ENCODE measurements at places on chromosomes 6 and 20.

- no peak for DNase-seq
Observed at GRCh38 chr20:50277064-50277415, 86.4 kb downstream of the CEBPB start.

GRCh38 chr20:64199395-64199794 lies 35.1 kb downstream of the MYT1 start:
- DNase-seq: no peak

DNA sequence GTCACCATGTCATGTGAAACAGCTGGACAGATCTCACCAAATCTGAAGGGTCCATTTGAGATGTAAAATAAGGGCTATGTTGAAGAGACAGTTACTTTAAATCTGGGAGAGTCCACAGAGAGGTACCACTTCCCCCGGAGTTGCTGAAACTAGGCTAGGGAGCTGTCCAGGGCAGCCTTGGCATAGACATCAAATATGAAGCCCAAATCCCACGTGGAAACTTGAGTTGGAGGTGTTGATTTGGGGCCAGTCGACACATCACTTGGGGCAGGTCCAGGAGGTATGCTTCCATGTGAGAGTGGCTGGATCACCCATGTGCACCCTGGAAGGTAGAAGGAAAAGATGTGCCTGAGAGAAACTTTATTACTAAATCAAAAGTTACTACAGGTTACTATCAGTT lies 12.0 kb upstream of the SERPINB9 start:
- no peak for DNase-seq

GRCh38 chr20:49642816-49643215 lies 70.9 kb downstream of the B4GALT5 start:
- DNase-seq: no peak

DNA sequence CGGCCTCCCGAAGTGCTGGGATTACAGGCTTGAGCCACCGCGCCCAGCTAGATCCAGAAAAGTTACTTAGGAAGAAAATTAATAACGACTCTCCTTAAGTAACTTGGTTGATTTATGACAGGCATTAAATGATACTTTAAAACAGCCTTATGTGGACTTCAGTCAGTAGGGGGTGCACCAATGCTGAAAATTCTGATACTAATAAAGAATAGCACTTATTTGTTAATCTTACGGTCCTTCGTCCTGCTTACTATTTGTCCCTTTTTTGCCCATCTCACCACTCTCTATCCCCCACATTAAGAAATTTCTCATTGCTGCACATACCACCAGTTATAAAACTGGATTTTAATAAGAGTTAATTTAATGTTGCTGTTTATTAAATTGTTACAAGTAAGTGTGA lies 12.7 kb upstream of the PRELID3B start:
- DNase-seq: no peak

- DNase-seq: no peak
Observed at GRCh38 chr6:85744433-85744970, 101.8 kb upstream of the SYNCRIP start.

DNA sequence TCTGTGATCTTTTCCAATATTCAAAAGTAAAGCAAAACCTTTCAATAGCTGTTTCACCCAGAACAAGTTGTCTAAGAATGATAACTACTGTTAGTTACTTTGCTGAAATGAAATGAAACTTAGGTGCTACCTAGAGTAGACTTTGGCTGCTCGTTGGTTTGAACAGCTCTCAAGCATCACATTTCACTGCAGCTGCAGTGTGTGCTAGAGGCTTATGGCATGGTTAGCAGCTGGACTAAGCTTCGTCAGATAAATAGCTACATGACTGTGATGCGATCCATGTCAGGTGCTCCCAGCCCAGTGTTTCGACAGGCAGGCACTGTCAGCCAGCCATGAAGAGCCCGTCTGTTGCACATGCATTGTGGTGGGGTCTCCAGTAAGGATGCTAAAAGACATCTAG lies 201.1 kb downstream of the TFAP2B start:
- DNase-seq: no peak

DNA sequence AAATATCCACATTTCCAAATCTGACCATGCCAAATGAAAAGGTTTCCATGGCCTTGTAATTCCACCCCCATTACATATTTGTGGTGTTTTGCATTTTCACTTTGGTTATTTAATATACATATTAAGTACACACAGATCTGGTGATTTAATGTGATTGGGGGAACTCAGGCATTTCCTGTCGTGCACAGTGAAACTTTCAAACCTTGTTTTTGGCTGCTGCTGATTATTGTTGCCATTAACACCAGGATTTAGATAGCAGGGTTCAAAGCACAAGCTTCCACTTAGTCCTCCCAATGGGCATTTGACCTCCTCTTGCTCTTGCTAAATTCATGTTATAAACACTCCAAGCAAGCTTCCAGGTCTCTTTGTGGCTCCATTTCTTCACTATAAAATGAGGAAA lies 166.5 kb downstream of the SOBP start:
- no peak for DNase-seq

DNA sequence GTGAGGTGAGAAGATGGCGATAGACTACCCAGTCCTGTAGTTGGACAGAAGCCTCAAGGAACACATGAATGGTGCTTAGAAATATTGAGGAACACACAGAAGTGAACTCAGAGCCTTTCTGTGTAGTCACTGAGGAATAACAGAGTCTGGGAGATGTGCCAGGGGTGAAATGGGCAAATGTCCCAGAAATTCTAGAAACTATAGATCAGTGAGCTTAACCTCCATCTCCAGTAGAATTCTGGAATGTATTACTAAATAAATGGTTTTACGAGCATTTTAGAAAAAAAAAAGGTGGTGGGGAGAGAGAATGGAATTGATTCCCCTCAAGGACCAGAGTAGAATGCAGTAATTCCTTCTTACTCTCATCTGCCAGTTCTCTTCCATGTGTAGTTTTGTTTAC lies 380.0 kb downstream of the LMBRD1 start:
- DNase-seq: no peak

DNA sequence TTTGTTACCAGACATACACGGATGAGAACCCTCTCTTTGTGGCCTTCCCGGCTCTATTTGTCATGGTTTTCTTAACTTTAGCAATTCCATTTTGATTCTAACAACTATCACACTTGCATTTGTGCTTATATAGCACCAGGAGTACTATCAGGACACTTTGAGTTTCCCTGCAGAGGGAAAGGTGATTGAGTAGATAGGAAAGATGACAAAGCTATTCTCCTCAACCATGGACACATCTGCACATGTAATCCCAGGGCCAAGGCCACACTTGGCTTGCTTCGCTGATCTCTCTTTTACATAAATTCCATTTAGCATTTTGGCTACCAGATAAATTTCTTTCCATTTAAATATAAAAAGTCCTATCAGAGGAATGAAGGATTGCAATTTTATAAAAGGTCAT lies 23.3 kb upstream of the CFAP206 start:
- no peak for DNase-seq

- no peak for DNase-seq
Observed at GRCh38 chr20:33124994-33125393, 43.0 kb upstream of the BPIFA2 start.

- DNase-seq: no peak
Observed at GRCh38 chr20:6863798-6864201, 96.3 kb downstream of the BMP2 start.

GRCh38 chr6:86456821-86457220 lies 480.5 kb upstream of the HTR1E start:
- no peak for DNase-seq

- no peak for DNase-seq
Observed at GRCh38 chr6:15352845-15353244, 107.0 kb downstream of the JARID2 start.

DNA sequence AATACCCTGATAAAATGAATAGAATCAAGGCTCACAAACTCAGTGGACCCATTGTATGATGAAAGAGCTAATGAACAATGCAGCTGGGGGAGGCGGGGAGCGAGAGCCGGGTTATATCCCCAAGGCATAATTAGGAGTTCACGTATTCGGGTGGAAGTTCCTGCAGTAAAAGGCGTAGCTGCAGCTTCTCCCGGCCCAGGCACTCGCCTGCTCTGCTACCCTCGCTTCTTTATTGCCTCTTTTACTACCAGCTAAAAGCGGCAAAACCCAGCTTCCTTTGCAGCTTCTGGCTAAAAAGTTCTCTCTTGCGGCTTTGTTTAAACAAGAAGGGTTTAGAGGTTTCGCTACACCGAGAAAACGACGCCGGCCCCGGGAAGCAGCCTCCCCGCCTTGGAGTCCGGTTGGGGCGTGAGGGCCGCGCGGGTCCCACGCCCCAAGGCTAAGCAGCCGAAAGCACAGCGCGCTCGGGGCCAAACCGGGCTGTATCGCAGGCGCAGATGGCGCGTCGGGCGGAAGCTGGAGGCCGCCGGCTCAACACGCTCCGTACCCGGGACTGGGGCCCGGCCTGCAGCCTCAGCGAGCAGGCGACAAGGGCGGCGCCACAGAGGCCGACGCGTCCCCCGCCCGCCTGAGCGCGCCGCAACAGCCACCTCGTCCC lies 1.6 kb downstream of the ZBTB2 start:
- no peak for DNase-seq

- no peak for DNase-seq
Observed at GRCh38 chr20:1538655-1539054, 18.9 kb downstream of the SIRPD start.

GRCh38 chr6:149217466-149217888 lies 100.0 kb upstream of the TAB2 start:
- DNase-seq: no peak

- DNase-seq: peak; percentile 7
Observed at GRCh38 chr6:145813285-145814034, 1.1 kb downstream of the FBXO30 start.

DNA sequence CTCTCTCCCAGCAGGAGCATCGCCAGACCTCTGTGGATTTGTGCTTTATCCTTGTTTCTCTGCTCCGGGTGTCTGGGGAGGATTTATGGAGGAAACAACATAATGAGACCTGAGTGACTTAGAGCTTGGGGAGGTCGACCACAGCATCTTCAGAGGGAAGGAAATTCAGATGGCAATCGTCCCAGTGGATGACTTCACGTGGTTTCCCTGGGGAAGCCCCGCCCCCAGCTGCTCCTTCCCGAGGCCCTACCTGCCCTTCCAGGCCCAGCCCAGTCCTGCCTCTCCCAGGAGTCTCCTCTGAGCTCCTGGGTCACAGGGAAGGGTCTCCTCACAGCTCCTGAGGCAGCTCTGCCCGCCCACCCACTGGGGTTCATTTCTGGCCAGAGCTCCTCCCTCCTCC lies 430.3 kb upstream of the SULF2 start:
- no peak for DNase-seq

- DNase-seq: no peak
Observed at GRCh38 chr6:56832225-56832624, 122.7 kb upstream of the BEND6 start.

DNA sequence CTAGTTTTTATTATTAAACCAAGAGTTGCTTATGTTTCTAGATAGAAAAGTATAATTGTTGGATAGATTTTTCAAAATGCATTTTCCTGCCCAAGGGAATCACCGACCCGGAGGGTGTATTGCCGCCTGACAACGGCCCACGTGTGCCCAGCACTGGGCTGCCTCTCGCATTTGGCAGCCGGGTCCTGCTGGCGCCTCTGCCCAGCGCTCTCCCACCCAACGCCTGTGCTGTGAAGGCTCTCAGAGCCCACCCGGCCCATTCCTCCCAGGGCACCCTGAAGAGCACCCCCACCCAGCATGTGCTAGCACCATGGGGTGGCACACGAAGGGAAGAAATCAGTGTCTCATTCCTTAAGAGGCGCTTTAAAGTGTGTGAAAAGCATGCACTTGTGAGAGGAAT lies 88.3 kb upstream of the AFDN start:
- no peak for DNase-seq

DNA sequence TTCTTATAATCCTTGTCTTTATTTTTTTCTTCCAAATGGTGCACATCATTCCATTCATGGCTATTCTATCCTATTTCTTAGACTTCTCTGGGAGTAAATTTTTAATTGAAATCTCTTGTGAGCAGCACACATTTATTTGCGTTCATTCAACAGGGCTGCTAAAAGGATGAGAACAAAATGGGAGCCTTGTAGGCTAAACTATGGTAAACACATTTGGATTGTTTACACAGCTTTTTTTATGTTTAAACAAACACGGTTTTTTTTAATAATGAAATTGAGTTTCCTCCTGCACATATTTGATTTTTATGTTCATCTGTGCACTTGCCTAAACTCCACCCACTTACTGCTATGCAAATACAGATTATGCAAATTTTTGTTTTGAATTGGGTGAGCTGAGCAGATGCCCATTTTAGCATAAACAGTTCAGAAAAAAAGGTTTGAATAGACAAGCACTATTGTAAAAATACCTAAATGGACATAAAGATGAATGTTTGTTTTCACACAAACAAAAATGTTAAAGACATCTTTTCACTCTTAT lies 92.0 kb downstream of the OLIG3 start:
- DNase-seq: no peak
